ENCODE measurements at places on chromosomes 7 and 10.

GRCh38 chr7:13466874-13467547 is 522.5 kb downstream of the ETV1 start:
- DNase-seq, result no peak

- DNase-seq, result no peak
These were observed 102.3 kb downstream of the DYNC1I1 start for GRCh38 chr7:95874541-95875265.

GRCh38 chr7:137073571-137074325 is 205.3 kb downstream of the CHRM2 start:
- DNase-seq, result no peak

GRCh38 chr7:37142958-37143357 is 305.7 kb downstream of the ELMO1 start:
- no peak for DNase-seq

DNA sequence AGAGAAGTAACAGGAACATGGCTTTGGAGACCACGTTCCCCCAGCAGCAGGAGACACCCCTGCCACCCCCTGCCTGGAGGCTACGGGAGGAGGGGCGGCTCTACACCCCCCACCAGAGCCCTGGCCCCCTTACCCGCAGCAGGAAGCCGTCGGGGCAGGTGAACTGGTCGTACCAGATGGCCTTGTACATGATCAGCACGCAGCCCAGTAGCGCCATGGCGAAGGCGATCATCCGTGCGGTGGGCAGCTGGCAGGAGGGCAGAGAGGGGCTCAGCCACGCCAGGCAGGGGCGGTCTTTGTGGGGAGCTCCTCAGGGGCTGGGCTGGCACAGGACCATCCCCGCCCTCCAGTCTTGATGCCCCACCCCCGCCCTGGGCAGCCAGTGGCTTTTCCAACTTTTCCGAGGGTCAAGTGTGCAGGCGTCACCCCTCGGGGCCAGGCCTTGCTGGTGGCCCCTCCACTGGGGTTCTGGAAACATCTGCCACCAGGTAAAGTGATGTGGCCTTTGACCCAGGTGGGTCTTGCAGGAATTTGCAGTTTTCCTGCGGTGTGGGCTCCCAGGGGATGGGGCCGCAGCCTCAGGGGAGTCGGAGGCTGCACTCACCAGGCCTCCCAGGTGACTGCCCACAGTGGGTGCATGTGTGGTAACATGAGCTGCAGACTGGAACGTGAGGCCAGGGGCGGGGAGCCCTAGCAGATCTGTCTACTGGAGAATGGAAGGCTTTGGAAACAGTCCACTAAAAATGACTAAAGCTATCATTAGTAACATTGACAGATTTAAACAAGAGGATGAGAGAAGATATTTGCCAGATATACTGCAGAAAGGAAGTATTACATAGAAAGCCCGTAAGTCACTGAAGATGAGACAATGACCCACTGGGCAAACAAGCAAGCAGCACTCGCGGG is 9.7 kb downstream of the CALY start:
- DNase-seq, result no peak

- no peak for DNase-seq
These were observed 21.8 kb upstream of the AKR1B1 start for GRCh38 chr7:134480730-134481129.

DNA sequence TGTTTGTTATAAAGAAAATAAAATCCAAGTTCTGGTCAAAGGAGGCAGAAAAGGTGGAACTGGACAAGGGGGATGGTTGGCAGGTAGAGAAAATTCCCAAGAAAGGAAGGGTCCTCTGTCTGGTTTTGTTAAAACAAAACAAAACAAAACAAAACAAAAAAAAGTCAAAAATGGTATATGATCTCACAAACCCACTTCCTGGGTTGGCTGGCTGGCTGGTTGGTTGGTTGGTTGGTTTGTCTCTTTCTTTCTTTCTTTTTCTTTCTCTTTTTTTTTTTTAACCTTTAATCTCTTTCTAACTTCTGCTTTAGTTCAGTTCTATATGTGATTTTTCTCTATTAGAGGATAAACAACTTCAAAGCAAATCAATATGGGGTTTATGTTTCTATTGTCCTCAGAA is 41.1 kb upstream of the CPN1 start:
- no peak for DNase-seq

GRCh38 chr10:27482984-27483956 is 20.8 kb upstream of the RAB18 start:
- DNase-seq, result no peak

- no peak for DNase-seq
These were observed 122.9 kb downstream of the SAMD9 start for GRCh38 chr7:92994901-92995300.

DNA sequence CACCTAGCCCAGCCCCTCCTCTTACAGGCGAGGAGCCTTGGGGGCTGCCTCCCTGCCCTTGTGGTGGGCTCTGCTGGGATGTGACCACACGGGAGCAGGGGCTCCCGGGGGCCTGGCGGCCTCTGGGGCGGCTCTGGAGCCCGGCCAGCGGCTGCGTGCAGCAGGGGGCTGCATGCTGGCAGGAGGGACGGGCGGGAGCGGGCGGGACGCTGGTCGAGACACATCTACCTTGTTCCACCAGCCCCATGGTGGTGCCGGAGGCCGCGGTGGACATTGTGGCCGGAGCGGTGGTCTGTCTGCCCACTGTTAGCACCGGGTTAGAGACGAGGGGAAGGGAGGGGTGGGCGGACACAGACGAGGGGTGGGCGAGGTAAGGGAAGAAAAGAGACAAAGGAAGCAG is 38.6 kb downstream of the YKT6 start:
- DNase-seq, result no peak

DNA sequence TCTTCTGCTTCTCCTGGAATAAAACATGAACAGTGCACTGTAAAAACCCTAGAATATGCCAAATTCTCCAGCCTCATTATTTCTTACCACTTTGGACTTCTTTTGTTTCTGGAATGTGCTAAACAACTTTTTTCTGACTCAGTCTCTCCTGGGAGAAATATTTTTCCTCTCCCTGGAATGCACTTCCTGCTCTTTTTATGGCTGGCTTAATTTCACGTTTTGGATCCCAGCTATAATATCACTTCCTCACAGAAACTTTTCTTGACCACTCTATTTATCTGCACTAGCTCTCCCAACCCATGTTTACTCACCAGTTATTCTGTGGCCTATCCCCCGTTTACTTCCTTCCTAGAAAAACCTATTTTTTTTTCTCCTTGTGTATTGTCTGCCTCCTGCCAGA is 26.7 kb downstream of the ABCB5 start:
- no peak for DNase-seq

DNA sequence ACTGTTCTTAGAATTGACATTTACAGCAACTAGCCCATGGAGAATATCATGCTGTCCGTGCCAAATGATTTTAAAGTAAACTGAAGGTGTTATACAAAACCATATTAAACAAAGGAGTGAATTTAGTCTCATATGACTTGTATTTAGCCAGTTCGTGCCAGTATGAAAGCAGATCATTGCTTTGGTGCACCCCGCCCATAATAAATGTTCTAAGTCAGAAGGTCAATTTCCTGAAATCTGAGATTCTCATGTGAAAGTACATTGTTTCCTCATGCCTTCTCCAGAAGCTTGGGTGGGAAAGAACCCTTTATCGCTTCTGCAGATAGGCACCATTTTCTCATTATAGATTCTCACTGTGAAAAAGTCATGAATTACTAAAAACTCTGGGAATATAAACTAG is 106.4 kb downstream of the CAMK1D start:
- no peak for DNase-seq

GRCh38 chr7:131157530-131158243 is 170.0 kb upstream of the MKLN1 start:
- no peak for DNase-seq

- no peak for DNase-seq
These were observed 68.1 kb upstream of the NANOS1 start for GRCh38 chr10:118961436-118961835.

GRCh38 chr7:68187532-68187931 is 1190.9 kb downstream of the TYW1 start:
- DNase-seq, result no peak

DNA sequence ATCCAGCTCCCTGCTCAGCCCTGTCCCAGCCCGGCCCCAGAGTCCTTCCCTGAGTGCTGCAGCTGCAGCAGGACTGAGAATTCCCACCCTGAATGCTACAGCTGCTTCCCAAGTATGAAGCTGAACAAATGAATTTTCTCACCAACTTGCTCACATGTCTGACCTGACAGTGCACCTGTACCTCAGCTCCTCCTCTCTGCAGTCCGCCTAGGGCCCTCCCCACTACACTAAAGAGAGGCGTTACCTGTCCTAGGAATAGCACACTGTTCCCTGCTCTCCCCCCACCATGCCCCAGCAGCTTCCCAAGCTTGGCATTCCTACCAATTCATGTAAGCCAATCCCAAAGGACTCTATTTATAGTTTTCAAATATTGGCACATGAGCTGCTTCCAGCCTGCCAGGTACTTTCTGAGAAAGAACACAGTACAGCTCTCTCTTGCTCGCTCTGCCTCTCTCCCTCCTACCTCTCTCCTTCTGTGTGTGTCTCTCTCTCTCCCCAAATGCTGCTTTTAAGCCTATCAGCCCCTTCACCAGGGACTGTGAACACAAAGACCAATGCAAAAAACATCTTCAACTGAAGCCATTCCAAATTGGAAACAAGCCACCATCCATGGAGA is 400.1 kb downstream of the TNS3 start:
- no peak for DNase-seq

DNA sequence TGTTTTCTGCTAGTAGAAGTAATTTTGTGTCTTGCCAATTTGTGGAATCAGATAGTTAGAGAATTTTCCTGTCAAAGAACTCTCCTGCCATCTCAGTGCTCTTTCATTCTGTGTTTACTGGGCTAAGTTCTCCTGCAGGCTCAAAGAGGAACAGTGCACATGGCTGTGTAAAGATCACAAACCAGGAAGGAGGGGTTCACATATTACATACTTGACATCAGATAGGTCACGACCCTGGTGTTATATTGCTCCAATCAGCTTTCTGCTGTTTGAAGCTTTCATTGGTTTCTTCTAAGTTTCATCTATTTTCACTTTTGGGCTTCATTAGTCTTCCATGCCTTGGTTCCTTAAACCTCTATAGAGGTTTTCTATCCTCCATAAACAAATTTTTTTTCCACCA is 13.5 kb upstream of the ELMO1 start:
- no peak for DNase-seq

DNA sequence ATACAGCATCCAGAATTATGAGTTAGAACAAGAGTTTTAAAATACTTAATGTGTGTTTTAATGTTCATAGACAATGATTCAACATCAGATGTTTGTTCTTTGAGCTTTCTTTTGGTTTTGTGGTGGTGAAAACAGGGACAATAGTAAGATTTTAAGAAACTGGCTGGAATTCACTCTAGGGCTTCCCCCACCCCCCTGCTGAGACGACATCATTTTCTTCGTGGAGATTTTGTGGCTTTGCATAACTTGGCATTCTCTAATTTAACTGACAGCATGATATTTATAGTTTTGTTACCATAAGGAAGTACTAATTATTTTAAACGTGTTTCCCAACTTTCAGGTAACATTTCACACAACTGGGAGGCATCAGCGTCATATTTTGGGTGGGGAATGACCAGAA is 184.1 kb downstream of the BICC1 start:
- no peak for DNase-seq

GRCh38 chr7:106354822-106355221 is 70.0 kb upstream of the NAMPT start:
- DNase-seq, result no peak

GRCh38 chr7:28217143-28217542 is 36.5 kb upstream of the JAZF1 start:
- DNase-seq, result no peak

- no peak for DNase-seq
These were observed 231.1 kb upstream of the PRKCQ start for GRCh38 chr10:6811153-6811552.

DNA sequence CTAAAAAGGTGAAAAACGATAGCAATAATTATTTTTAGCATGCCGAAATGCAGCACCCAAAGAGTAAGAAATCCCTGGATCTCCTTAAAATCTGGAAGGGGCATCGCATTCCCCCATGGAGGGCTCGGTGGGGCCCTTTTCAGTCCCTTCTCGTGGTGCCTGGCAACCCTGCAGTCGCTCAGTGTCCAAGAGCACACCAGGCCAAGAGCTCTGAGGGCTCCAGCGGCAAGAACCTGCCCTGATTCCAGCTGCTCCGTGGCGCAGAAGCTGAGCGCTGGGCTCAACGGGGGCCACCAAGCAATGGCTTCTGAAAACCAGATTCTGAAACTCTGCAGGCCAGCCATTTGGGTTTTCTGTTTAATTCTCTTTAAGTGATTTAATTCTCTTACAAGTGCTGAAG is 131.2 kb downstream of the PRKAG2 start:
- DNase-seq, result no peak

GRCh38 chr7:15403751-15404150 is 158.1 kb downstream of the AGMO start:
- no peak for DNase-seq

DNA sequence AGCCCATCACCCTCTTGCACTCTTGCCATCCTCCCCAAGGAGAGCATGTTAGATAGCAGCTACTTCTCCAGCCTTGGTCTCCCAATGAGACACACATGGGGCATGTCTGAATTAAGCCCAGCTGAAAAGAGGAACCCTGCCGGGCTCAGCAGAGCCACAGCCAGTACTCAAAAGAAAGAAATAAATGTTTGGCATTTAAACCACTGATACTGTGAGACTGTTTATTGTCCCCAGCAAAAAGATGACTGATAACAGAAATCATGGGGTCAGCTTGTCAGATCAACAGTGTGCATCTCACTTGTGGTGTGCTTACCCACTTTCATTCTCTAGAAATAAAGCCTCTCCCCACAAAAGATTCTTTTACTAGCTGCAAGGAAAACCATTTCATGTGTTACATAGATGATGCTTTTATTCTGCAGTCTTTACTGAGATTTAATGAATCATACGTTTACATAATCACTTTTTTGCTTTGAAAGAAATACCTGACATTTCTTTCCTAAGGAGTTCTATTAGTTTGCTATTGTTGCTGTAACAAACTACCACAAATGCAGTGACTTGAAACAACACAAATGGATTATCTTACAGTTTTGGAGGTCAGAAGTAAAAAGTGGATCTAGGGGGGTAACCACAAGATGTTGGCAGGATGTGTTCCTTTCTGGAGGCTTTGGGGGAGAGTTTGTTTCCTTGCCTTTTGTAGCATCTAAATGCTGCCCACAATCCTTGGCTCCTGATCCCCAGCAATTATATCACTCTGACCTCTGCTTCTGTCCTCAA is 20.9 kb downstream of the ANKRD7 start:
- DNase-seq, result no peak

DNA sequence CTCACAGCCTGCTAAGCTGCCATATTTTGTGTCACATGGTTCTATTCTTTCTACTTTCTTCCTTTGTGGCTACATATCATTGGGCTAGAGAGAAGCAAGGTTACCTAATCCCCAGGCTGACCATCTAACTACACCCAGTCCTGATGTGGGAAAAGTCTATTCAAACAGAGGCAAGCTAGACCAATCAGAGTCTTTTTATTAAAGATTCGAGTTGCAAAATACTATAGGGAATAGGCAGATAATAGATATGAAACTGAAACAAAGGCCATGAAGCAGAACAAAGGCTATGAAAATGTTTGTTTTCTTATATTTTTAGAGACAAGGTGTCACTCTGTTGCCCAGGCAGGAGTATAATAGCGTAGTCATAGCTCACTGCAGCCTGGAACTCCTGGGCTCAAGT is 36.7 kb downstream of the MTERF1 start:
- DNase-seq, result no peak

All from stimulated activated CD8-positive, alpha-beta memory T cell treated with anti-CD3 and anti-CD28 coated beads, Interleukin-4, amount 100 ng/mL, for 48 hours (primary cell).